Activated CD8-positive, alpha-beta memory T cell treated with anti-CD3 and anti-CD28 coated beads for 24 hours (primary cell): ENCODE measurements at places on chromosomes 12 and 14.

- DNase-seq, result no peak
These were observed 883.7 kb upstream of the TMEM132C start for GRCh38 chr12:127383281-127383680.

DNA sequence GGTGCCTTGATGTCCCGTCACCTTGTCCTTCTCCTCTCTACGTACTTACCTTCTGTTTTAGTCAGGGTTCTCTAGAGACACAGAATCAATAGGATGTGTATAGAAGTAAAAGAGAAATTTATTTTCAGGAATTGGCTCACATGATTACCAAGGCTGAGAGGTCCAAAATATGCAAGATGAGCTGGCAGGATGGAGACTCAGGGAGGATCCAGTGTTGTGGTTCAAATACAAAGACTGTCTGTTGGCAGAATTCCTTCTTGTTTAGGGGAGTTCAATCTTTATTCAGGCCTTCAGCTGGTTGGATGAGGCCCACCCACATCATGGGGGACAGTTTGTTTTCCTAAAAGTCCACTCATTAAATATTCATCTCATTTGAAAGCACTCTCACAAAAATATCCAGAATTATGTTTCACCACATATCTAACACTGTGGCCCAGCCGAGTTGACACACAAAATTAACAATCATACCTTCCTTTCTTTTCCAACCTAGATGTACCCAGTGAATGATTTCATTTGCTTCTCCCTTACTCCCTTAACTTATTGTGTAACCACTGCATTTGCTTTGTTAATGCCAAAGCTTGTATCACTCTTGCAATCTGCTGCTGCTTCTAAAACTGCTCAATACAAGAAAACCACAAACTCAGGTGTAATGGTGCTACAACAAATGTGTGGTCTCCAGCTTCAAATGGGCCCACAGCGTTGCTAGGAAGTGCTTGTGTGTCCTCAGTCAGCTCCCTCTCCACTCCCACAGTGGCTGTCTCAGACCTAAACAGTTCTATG lies 195.4 kb upstream of the ARHGAP5 start:
- no peak for DNase-seq

- DNase-seq, result no peak
These were observed 19.5 kb upstream of the CDK17 start for GRCh38 chr12:96419576-96420276.

GRCh38 chr14:102973706-102974285 lies 51.3 kb downstream of the AMN start:
- DNase-seq, result no peak

DNA sequence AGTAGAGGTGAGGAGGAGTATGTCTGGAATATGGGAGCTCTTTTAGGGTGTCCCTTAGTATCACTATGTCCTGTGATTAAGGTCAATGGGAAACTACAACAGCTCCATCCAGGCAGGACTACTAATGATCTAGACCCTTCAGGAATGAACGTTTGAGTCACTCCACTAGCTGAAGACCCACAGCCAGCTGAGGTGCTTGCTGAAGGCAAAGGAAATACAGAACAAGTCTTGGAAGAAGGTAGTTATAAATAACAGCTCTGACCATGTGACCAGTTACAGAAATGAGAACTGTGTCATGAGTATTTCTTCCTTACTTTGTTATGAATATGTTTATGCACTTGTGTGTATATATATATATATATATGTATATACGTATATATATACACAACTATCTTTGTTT lies 40.5 kb upstream of the USP44 start:
- no peak for DNase-seq
